ENCODE measurements at places on chromosomes 4 and X. TPM values are rescaled to one million over a fixed set of nuclear protein-coding genes. Genes with fewer than 3 reads are reported as not detected.

The TEC gene
- total RNA-seq = 4.5 TPM

The ESX1 gene
- not detected for total RNA-seq

The NPNT gene
- total RNA-seq = 380 TPM

The CYBB gene
- 142 TPM for total RNA-seq

The GRIA3 gene
- total RNA-seq = 0.50 TPM

The FAM199X gene
- total RNA-seq = 19.1 TPM

The COL4A5 gene
- 15.5 TPM for total RNA-seq

The HS3ST1 gene
- 11.9 TPM for total RNA-seq

The PCDH19 gene
- total RNA-seq = 0.24 TPM

The CT45A5 gene
- not detected for total RNA-seq

The PPARGC1A gene
- 9.2 TPM for total RNA-seq

The WDFY3 gene
- total RNA-seq = 86.7 TPM

The COL4A6 gene
- 1.2 TPM for total RNA-seq

The UGT2B15 gene
- total RNA-seq = not detected

The NOX1 gene
- not detected for total RNA-seq

The ZNF630 gene
- total RNA-seq = 4.3 TPM
